NCI-H226 (cell line): ENCODE measurements at places on chromosomes 12 and 14.

- no peak for DNase-seq
These were observed 82.6 kb downstream of the VWF start for GRCh38 chr12:6041891-6042290.

DNA sequence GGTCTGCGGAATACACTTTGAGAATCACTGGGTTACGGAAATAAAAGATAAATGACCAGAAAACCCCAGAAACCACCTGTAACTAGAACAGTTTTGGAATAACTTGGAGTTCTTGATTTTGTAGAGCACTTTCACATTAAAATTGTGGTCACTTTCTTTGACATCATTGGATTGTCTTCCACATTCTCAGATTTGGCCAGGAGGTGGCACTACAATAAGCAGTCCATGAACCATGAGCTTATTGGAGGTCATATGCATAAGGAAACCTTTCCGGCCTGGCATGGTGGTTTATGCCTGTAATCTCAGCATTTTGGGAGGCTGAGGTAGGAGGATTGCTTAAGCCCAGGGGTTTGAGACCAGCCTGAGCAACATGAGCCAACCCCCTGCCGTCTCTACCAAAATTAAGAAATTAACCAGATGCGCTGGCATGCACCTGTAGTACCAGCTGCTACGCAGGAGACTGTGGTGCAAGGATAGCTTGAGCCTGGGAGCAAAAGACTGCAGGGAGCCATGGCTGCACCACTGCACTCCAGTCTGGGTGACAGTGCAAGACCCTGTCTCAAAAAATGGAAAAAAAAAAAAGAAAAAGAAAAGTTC lies 107.7 kb upstream of the CAND1 start:
- DNase-seq: peak; percentile 34

- no peak for DNase-seq
These were observed 19.4 kb downstream of the RAP1B start for GRCh38 chr12:68630050-68630449.

GRCh38 chr14:76710056-76711010 lies 50.9 kb upstream of the VASH1 start:
- no peak for DNase-seq

DNA sequence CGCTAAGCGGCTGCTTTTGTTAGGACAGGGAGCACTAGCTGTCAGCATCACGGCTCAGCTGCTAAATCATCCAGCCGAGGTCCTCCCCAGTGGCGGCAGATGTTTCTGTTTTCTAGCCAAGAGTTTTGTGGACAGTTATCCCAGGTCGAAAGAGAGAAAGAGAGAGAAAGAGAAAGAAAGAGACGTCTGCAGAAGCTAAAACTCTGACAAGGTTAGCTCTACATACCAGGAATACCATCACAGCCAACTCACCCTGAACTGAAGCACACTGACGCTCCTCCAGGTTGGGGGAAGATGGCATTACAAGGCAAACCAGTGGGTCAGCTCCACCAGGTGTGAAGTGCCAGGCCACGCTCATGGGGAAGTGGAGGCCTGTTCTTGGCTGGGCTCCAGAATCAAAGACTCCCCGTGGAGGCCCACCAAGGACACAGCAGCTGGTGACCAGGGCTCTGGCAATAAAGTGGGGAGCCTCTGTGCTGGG lies 64.9 kb upstream of the DICER1 start:
- peak; percentile 69 for DNase-seq

- DNase-seq: no peak
These were observed 476.4 kb upstream of the LRFN5 start for GRCh38 chr14:41130274-41130673.

GRCh38 chr12:46473634-46474329 lies 101.2 kb upstream of the SLC38A2 start:
- peak; percentile 98 for DNase-seq

DNA sequence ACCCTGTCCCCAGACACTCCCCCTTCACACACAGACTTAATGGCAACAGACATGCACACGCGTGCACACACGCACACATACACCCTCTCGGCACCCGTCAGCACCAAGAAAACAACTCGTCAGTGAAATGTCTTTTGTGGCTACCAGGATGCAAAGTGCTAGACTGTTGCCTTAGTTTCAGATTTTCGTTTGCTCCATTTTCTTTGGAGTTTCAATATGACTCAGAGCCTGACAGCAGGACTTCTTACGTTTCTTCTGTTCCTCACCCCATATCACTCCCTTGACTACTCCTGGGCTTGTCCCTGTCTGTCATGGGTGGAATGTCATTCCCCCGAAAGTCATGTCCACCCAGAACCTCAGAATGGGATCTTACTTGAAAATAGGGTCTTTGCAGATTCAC lies 182.9 kb downstream of the GLT1D1 start:
- DNase-seq: no peak

DNA sequence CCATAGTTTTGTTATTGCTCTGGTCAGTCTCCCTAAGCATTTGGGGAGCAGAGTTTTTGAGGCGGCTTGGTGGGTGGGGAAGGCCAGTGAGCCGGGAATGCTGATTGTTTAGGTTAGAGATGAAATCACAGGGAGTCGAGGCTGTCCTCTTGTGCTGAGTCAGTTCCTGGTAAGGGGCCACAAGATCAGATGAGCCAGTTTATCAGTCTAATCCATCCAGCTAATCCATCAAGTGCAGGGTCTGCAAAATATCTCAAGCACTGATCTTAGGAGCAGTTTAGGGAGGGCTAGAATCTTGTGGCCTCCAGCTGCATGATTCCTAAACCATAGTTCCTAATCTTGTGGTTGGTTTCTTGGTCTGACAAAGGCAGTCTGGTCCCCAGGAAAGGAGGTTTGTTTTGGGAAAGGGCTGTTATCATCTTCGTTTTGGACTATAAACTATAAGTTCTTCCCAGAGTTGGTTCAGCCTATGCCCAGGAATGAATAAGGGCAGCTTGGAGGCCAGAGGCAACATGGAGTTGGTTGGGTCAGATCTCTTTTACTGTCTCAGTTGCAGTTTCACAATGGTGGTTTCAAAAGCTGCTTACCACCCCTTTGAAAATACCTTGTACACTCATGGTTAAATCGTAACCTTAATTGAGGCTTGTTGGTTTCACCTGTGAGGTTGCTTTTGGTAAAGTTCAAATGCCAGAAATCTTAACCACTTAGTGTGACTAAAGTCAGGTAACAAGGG lies 33.6 kb upstream of the HIGD1C start:
- no peak for DNase-seq

DNA sequence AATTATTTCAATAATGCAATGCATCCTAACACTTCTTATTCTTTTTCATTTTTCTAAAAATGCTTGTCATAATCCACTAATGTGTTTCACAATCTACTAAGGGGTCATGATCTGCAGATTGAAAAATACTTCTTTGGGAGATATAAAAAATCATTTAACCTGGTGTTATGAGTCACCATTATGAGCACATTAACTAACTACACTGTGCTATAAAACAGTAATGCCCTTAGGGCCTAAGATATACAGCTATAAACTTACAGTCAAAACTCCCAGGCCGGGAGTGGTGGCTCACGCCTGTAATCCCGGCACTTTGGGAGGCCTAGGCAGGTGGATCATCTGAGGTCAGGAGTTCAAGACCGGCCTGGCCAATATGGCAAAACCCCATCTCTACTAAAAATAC lies 14.2 kb downstream of the ATXN2 start:
- peak; percentile 64 for DNase-seq

- no peak for DNase-seq
These were observed at the start of gene TSPAN11 for GRCh38 chr12:30926243-30927221. Gene TSPAN11, plus strand, starts transcription at chr12:30926748. Its CDS starts 27,244 bp downstream, at chr12:30953992.

GRCh38 chr12:115370650-115371049 lies 686.7 kb upstream of the TBX3 start:
- no peak for DNase-seq
